Right forelimb (tissue), 1 donor: ENCODE measurements at places on chromosomes 12 and 14.

- DNase-seq = no peak
Observed at GRCh38 chr14:21248739-21249411, 20.4 kb downstream of the HNRNPC start.

DNA sequence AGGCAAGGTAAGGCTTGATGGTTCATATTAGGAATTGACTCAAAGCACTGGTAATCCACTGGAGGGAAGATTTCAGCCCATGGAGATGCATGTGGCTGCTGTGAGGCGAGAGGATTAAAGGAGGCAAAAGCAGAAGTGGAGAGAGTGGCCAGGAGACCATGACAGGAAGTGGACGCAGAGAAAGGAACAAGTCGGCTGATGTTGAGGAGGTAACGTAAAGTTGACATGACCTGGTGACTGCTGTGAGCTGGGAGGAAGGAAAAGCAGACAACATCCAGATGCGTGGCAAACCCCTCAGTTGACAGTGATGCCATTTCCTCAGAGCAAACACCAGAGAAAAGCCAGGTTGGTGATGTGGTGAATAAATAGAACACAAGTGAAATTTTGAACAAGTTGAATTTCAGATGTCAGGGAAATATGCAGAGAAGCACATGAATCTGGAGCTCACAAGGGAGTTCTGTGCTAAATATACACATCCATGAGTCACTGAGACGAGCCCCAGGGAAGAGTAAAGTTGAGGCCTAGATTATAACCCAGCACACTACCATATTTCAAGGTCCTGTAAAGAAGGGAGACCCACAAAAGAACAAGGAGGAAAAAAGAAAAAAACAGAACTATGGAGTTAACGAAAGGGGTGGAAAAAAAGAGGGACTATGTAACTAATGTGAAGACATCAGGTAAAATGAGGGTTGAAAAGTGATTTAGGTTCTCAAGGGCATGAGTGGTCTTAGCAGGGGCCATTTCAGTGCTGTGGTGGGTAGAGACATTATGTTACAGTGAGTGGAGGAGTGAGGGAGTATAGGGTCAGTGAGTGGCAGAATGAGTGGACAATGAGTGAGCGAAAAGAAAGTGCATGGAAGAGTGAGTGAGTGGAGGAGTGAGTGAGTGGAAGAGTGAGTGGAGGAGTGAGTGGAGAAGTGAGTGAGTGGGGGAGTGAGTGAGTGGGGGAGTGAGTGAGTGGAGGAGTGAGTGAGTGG, 61.6 kb upstream of the GZMB start:
- no peak for DNase-seq

GRCh38 chr14:75513911-75514672, 8.2 kb upstream of the BATF start:
- no peak for DNase-seq

GRCh38 chr14:61950340-61950739, 188.1 kb downstream of the SNAPC1 start:
- no peak for DNase-seq

DNA sequence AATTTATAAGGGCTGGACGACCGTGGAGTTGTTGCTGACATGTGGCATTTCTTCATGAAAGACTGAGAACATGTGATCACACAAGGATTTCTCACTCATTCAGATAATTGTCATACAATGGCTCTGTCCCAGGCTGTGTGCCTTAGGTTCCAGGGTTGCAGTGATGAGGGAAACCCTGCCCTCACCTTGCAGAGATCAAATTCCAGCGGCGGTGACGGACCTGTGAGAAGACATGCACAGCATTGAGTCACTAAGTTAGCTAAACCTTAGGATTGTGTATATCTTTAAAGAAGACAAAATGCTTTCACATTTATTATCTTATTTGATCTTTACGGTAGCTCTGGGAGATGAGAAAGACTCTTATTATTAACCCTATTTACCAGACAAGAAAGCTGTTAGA, 1029.1 kb downstream of the BCL11B start:
- no peak for DNase-seq

DNA sequence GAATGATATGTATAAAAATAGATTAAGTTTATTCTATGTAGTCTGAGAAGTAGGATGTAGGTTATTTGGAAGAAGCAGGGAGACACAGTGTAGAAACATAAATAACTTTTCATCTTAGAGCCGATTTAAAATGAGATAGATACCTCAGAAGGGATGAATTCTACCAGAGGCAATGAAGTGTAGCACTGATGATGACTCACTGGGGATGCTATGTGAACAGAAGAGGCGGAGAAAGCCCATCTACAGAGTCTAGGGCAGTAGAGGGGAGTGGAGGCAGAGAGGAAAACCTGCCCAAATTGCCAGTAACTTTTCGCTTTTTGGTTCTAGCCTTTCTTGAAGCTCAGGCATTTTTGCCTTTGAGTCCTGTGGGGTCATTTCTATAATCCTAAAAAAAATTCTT, 451.8 kb downstream of the ATP23 start:
- DNase-seq = no peak

- no peak for DNase-seq
Observed at GRCh38 chr14:104221636-104222369, 83.4 kb downstream of the KIF26A start.

DNA sequence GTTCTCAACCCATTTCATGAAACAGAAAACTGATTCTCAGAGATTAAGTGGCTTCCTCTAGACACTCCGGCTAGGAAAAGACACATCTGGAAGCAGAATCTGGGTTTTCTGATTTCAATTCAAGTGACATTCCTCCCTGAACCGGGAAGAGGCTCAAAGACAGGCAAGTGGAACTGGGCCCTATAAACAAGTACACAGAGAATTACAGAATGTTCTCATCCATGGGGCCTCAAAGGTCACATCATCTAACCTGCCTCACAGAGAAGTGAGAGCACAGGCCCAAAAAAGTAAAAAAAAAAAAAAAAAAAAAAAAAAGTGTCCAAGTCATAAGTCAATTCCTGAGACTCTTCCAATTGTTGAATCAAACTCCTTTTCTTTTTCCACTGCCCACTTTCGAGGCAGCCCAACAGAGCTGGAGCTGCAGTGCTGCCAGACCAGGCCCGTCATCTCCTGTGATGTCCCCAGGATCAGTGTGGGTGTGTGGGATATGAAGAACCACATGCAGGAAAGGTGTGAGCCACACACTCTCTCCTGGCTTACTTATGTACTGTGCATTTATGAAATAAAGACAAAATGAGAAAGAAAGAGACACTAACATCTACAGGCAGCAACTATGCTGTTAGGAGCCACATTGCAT, 2.8 kb upstream of the KRT1 start:
- DNase-seq = no peak

GRCh38 chr12:89575374-89575773, 49.5 kb upstream of the POC1B start:
- DNase-seq = no peak

DNA sequence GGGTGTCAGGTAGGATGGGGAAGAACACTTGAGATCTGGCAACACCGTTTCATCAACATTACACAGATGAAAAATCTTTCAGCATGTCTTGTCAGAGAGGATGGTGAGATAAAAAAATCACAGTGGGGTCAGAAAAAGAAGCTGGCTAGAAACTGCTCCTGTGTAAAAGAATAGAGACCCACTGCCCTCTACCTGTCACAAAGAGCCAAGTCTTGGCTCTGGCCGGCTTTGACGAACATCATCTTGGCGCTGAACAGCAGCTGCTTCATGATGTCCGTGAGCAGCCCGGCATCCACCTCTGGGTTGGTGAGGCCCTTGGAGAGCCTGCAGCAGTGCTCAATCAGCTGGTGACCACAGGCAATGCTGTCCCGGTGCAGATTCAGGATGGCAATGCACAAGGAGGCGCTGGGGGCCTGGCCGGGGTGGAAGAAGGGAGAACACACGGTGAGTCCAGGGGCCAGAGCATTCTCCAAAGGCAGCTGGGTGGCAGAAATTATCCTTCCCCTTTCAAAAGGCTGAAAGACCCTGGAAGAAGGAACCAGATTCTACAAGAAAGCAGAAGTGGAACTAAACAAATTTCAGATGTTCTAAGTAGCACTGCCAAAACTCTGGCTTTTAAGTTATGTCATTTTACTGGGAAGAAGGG, 50.2 kb downstream of the ZFYVE26 start:
- DNase-seq = no peak

GRCh38 chr12:113285679-113286610, 49.0 kb downstream of the SLC8B1 start:
- DNase-seq = no peak

- DNase-seq = peak; percentile 65
Observed at GRCh38 chr14:95460647-95461478, 55.6 kb downstream of the SYNE3 start.

GRCh38 chr12:99976762-99977161, 8.0 kb downstream of the ANKS1B start:
- no peak for DNase-seq

DNA sequence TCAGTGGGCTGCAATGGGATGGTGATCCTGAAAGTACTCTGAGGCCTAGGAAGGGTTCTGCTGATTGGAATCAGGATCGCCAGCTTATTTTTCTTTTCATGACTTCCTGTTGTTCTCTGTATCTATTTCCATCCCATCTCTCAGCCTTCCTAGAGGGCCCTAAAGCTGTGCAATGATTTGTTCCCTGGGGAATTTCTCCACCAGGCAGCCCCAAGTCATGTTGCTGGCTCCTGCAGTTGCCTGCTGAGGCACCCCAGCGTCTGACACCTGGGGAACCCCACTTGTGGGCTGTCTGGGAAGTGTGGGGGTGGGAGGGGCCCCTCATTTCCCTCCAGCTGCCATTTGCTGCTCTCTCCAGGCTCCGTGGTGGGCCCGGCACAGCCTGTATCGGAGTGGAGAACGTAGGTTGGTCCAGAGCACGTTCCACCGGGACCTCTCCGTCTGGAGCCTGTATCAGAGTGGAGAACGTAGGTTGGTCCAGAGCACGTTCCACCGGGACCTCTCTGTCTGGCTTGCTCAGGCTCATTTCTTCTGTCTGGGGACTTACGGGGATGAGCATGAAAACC, 138.3 kb downstream of the TSPAN9 start:
- no peak for DNase-seq

DNA sequence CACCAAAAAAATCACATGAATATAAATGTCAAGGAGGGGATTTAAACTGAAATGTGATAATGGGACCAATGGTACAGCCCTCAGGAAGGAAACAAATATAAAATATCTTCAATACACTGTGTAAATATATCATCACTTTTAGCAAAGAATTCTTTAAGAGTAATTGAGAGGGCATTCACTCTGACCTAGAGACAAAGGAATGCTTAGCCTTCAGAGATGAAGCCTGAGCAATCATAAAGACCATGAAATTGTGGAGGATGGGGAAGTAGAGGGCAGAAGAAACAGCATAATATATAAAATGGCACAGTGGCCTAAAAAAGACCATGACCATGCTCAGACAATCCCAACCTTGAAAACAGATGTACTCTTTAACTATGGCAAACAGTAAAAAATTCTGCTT, 20.4 kb downstream of the YAF2 start:
- no peak for DNase-seq

- DNase-seq = no peak
Observed at GRCh38 chr12:93750056-93750455, 72.9 kb downstream of the CRADD start.

DNA sequence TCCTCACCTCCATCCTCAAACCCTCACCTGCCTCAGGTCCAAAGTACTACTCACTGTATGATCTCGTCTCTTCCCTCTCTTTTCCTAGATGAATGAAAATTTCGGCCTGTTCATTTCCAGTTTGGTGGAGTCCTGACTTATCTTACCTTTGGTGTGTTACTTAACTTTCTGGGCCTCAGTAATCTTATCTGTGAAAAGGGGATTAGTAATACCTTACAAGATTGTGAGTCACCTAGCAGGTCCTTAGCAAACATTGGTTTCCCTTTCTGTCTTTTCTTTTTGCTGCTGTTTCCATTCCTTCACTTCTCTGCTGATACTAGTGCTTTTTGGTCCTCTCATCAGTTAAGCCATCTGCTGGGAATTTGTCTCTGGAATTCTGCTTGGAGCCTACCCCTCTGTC, 52.8 kb downstream of the AKAP6 start:
- DNase-seq = no peak

DNA sequence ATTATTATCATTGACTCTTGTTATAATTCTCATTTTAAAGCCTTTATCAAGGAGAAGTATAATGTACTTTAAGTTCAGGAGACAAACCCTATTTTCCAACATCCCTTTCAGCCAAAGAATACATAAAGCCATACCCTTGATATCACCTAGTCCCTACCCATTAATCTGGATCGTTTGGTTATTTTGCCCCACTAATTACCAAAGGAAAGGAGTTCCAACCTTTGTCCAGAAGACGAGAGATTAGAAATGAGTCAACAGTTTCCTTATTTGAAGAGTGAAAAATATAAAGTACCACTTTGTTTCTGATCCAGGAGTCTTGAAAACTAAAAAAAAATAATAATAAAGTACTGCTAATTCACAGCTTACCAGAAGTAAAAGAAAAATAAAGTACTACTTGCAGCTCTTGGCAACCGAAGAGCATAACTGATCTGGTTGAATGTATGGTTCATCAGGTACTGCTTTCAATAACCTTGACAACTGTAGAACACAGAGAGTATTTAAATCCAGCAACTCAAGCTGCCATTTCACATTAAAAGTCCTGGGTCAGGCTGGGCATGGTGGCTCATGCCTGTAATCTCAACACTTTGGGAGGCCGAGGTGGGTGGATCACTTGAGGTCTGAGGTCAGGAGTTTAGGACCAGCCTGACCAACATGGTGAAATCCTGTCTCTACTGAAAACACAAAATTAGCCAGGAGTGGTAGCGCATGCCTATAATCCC, 33.7 kb downstream of the LIMA1 start:
- no peak for DNase-seq

- no peak for DNase-seq
Observed at GRCh38 chr12:40697566-40698259, 5.5 kb downstream of the CNTN1 start.

- no peak for DNase-seq
Observed at GRCh38 chr12:12405882-12406281, 49.0 kb downstream of the BORCS5 start.

- DNase-seq = peak; percentile 37
Observed at GRCh38 chr14:94660306-94660946, 48.2 kb downstream of the SERPINA3 start.

- DNase-seq = no peak
Observed at GRCh38 chr14:33273978-33274377, 335.3 kb downstream of the NPAS3 start.

GRCh38 chr12:40170593-40170992, 54.2 kb upstream of the LRRK2 start:
- DNase-seq = no peak

DNA sequence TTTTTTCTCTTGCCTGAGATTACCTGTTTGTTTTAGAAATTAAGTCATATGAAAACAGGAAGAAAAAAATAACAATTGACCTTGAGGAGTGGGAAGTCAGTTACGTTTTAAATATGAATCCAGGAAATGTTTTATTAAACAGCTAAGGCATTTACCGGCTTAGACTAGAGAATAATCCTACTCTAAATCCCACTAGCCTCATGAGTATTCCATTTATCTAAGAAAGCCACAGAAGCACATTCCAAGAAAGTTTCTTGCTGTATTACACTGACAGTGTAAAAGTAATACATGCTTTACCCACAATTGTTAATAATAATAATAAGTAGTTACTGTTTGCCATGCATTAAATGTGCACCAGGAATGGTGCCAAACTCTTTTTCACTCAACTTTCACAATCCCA, 90.9 kb downstream of the BMP4 start:
- no peak for DNase-seq

GRCh38 chr12:109542014-109542413, 31.3 kb downstream of the MMAB start:
- DNase-seq = no peak
